ENCODE measurements at places on chromosomes 3 and 15. TPM values are rescaled to one million over a fixed set of nuclear protein-coding genes. Genes with fewer than 3 reads are reported as not detected.

Gene HTR3E
- total RNA-seq: not detected

Gene RTP3
- not detected for total RNA-seq

Gene C3orf52
- total RNA-seq: 18.1 TPM

Gene SOX14
- total RNA-seq: not detected

Gene IQCH
- total RNA-seq: 3.2 TPM

Gene PRR20G
- not detected for total RNA-seq

Gene FSIP1
- total RNA-seq: 0.97 TPM

Gene P3H2
- total RNA-seq: 49.8 TPM

Gene CDV3
- 211 TPM for total RNA-seq

Gene GPR160
- total RNA-seq: 5.8 TPM

Gene CACNA2D3
- 1.3 TPM for total RNA-seq

Gene NR2F2
- 14.1 TPM for total RNA-seq

Gene CCDC39
- not detected for total RNA-seq

Gene SMCO1
- total RNA-seq: not detected

Gene CPLX3
- total RNA-seq: not detected

Gene TMCO5A
- total RNA-seq: not detected

Gene CRYGS
- 2.6 TPM for total RNA-seq

Gene GOLGA8J
- not detected for total RNA-seq

Gene KCNMB3
- 0.77 TPM for total RNA-seq

Gene CGNL1
- 0.30 TPM for total RNA-seq

Gene P2RY13
- total RNA-seq: not detected

Gene SEMA3B
- 5.0 TPM for total RNA-seq

Gene LRRC31
- not detected for total RNA-seq

Gene CADM2
- total RNA-seq: not detected

Gene TMCC1
- total RNA-seq: 8.7 TPM

Gene ADPGK
- 52.6 TPM for total RNA-seq

Gene GHRL
- not detected for total RNA-seq

Gene MYL3
- total RNA-seq: not detected

Gene ZSCAN2
- total RNA-seq: 9.9 TPM

Gene MUC20
- total RNA-seq: not detected

Gene SH3BP5
- total RNA-seq: 21.0 TPM

Gene CCDC9B
- 5.4 TPM for total RNA-seq

Gene NR1I2
- total RNA-seq: 1.3 TPM

Gene DYNLT2B
- 14.2 TPM for total RNA-seq

Gene ITIH4
- 0.09 TPM for total RNA-seq

Gene TMEM62
- 18.6 TPM for total RNA-seq

Gene CLPX
- 46.7 TPM for total RNA-seq

Gene NANOGP8
- not detected for total RNA-seq

Gene CD276
- 24.7 TPM for total RNA-seq

Gene DPPA2
- 0.68 TPM for total RNA-seq

Gene CSPG4
- total RNA-seq: 24.7 TPM

Gene SLC24A1
- total RNA-seq: 1.8 TPM

Gene PFN2
- total RNA-seq: 243 TPM

Gene CFAP161
- total RNA-seq: 0.69 TPM

Gene PLA2G4B
- 0.71 TPM for total RNA-seq

Gene GPR171
- total RNA-seq: not detected

Gene DAPK2
- 1.5 TPM for total RNA-seq

Gene MEX3B
- 6.1 TPM for total RNA-seq

Gene THPO
- total RNA-seq: not detected

Gene ALDH1L1
- total RNA-seq: 0.11 TPM

Gene SCN5A
- total RNA-seq: 0.17 TPM
